ENCODE measurements at places on chromosomes 11 and 22. TPM values are rescaled to one million over a fixed set of nuclear protein-coding genes. Genes with fewer than 3 reads are reported as not detected.

The PRRG4 gene
- total RNA-seq = 0.33 TPM

The CLCF1 gene
- total RNA-seq = 0.82 TPM

- DNase-seq = no peak
Measured at GRCh38 chr11:125603207-125603606, 10.6 kb downstream of the STT3A start.

GRCh38 chr11:114015117-114015516 lies 40.2 kb downstream of the HTR3A start:
- no peak for DNase-seq

- no peak for DNase-seq
Measured at GRCh38 chr11:133533205-133533604, 904 bp upstream of the OPCML start.

DNA sequence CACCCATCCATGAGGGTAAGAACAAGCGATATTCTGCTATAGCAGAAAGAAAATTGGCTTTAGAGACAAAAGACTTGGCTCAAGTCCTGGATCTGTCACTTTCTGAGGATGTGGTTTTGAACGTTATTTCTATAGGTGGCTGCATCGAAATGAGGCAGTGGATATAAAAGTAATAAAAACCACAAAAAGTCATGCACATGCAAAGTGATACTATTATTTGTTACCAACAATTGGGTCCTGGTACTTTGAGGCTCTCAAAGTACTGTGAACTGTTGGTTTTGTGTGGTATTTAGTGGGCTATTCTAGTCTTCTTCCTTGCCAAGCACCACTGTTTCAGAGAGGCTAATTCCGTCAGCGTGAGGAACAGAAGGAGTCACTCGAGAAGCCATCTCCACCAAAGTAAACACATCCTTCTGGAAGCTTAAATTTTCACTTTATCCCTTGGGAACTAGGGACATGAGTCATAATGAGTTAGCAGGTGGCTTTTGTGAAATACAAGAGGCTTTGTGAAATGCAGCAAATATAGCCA lies 13.1 kb downstream of the UBASH3B start:
- no peak for DNase-seq
